D721Med (cell line): ENCODE measurements at places on chromosomes 12 and 14.

DNA sequence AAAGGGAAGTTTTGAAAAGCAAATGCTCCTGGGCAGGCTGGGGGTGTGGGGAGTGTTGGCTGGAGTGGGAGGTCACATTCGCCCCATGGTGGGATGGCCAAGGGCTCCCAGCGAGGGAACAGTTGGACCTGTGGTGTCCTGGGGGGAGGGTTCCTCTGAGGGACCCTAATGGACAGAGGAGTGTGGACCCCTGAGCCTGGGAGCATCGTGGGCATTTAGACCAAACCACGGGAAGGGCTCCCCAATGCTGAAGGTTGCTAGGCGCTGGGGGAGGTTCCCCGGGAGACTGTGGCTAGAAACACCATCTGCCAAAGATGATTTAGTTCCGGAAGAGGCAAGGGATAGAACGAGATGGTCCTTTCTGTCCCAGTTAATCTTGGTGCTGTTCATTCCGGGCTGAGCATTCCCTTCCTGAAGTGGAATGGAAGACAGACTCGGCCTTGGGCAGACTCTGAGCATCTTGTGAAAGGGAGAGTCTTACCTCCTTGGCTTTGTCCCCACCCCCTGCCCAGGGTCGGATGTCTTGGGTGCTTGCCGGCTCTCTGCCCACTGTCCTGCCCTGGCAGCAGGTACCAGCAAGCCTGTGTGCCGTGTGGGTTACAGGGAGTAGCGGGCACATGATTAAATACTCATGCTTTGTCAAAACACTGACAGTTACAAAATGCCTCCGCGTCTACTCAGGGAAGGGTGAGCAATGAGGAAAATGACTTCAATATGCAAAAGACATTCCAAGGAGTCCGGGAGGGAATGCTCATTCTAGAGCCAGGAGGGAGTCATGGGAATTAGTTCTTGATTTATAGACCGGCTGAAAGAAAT, 215.9 kb downstream of the CACNA1C start:
- DNase-seq, result peak; percentile 35

DNA sequence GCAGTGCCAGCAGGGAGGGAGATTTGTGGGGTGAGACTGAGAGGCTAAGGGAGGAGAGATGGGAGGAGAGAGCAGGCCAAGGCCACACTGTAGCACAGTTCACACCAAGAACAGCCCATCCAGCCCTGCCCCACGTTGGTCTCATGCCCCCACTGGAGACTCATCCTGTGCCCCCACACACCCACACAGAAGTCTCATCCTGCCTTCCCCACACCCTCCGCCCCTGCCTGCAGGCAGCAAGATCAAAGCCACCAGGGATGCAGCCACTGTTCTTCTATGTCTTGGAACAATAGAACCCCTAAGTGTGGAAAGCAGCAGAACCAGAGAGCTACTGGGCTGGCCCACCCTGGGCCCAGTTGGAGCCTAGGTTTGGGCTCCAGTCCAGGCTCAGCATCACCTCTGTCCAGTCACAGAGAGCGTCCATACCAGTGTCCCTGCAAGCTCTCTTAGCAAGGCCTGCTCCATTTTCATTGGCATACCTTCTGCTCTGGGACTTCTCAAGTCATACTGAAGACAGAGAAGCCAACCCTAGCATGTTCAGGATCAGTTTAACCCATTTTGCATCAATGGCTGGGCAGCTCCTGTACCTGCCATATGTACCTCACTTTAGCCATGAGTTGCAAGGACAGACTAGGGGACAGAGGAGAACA, 31.7 kb upstream of the HDAC7 start:
- no peak for DNase-seq

- no peak for DNase-seq
Measured at GRCh38 chr12:50241178-50241577, 42.1 kb downstream of the LIMA1 start.

DNA sequence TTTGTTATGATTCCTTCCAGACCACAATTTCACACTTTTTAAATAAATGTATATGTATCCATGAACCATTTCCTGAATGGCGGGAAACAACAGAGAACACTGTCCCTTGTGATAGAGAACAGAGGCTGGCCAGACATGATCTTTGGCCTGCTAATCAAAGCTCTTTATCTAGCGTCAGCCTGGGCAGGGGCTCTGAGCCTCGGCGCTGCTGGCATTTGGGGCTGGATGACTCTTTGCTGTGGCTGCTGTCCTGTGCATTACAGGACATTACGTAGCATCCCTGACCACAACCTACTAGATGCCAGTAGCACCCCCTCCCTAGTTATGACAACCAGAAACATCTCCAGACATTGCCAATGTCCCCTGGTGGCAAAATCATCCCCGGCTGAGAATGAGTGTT, 77.7 kb downstream of the DNAH10 start:
- DNase-seq, result no peak

DNA sequence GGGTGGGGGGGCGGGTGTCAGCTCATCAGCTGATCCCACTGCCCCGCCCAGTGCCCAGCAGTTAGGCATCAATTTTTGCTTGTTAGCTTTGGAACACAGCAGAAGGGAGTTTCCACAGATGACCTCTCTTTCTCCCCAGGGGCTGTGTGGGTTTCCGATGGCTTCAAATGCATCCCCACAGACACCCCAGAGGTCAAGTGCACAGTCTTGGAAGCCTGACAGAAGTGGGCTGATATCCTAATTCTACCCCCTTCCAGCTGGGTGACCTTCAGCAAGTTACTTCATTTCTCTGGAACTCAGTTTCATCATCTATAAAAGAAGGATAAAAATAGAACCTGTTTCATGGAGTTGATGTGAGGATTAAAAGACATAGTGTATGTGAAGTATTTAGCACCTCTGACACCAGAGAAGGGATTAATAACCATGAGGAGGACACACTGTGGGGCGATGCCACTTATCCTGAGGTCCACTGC, 22.0 kb downstream of the TTC9 start:
- no peak for DNase-seq

DNA sequence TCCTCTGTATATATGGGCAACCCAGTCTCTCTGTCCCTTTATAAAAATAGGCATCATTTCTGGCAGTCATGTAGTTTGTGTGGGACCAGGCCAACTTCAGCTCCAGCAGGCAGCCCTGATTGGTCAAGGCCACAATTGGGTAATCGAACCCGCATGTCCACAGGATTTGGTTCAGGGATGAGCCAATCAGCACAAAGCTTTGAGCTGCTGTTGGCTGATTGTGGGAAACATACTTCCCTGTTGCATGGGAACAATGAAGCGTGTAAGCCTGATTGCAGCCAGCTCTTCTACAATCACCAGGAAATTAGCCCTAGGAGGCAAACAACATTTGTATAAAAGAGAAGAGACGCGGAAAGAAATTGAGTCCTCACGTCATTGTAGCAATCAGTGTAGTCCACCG, 328.6 kb downstream of the PCNX1 start:
- DNase-seq, result no peak

GRCh38 chr12:111868676-111869588, 26.9 kb downstream of the MAPKAPK5 start:
- DNase-seq, result no peak

DNA sequence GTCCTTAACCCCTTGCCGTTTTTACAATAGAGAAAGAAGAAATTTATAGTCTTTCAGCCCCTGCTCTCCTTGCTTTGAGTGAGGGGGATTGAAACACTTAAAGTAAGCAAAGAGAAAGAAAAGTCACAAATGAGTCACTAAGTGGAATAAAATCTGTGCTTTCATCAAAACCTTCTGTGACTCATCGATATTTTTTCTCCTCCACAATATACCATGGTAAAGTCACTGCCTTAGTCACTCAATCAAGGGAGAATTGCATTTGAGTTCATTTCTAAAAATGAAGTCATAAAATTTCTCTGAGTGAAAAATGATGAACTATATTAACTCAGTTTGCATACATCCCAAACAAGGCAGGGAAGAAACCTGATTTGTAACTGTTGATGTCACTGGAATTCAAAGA, 470.3 kb downstream of the FOXG1 start:
- no peak for DNase-seq

- no peak for DNase-seq
Measured at GRCh38 chr12:122363782-122364181, 58.7 kb downstream of the CLIP1 start.

DNA sequence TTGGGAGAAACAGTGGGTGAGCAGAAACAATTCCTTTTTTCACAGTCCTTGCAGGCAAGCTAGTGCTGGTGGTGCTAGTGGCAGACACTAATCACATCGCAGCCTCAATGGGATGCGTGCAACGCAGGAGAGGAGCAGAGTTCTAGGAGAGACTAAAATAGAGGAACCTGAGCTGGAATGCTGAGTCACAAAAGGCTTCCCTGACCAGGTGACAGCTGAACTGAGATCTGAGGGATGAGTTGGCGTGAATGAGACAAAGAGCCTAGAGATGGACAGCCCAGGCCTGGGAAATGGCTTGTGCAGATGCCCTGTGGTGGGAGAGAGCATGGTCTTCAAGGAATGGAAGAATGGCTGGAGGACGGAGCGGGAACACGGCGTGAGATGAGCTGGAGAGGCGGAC, 25.8 kb downstream of the ACADS start:
- no peak for DNase-seq

GRCh38 chr12:12415886-12416285, 59.0 kb downstream of the BORCS5 start:
- DNase-seq, result no peak

GRCh38 chr12:110367181-110367864, 36.2 kb downstream of the ANAPC7 start:
- DNase-seq, result no peak

GRCh38 chr14:90804292-90805083, 11.7 kb downstream of the TTC7B start:
- DNase-seq, result no peak

DNA sequence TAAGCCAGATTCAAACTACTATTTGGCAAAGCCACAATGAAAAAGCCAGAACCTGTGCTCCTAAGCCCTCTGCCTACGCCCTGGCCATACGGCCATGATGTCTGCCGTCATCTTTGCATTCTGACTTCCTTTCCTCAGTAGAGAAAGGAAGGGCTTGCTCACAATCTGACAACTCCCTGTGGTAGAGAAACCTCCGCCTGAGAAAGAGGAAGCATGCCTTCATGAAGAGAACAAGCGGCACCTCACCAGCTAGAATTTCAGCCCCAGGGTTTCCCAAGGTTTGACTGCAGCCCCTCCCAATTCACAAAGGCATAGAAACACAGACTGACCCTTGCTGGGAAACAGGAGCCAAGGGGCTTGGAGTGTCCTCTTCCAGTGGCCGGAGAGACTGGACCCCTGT, 25.7 kb downstream of the TEP1 start:
- DNase-seq, result no peak

- no peak for DNase-seq
Measured at GRCh38 chr12:44778863-44779262, 97.3 kb downstream of the NELL2 start.

DNA sequence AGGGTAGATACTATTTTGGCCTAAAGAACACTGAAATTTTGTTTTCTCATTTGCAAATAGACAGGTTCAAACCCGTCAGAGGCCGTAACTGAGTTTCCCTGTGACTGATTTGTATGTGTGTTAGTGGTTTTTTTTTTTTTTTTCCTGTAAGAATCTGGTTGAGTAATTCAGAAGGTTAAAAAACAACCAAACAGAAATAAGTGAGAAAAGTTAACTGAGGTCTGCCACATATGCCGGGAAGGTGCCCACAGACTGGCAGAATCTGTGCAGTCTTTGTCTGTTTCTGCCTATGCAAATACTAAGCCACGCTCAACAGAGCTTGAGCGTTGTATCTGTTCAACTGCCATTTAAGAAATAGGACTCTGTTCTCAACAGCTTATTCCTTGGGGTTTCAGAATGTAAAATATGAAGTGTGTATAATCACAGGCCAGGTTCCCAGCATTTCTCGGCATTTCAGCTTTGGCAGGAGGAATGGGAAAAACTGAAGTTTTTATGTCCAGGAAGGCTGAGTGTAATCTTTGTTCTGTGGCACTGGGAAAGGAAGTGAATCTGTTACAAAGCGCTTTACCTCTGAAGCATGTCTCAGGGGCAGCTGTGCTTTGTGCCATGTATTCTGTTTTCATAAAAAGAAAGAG, 181.9 kb downstream of the PRKCH start:
- DNase-seq, result no peak

DNA sequence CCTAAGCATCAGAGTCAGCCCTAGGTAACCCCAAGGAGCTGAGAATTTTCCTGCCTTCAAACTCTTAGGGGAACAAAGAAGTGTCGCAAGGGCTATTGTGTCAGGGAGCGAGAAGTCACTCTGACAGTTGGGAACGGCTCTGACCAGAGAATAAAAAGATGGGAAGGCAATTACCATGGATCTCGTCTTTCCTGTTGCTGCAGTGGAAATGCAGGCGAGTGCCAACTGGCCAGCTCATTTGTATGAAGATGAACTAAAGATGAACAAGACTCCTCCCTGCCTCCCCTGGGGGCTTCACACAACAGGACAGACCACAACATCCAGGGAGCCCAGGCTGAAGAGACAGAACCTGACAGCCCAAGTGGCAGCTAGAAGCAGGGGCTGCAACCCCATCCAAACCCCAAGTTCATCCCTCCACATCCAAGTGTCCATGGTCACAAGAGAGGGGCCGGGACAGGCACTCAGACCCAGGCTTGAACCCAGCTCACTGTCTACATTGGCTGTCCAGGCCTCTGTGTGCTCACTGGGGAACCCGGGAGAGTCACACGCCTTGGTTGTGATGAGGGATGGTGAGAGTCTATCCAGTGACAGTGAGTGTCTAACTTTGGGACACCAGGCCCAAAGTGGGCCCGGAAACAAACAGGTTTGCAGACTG, 322.4 kb downstream of the BCL11B start:
- no peak for DNase-seq

DNA sequence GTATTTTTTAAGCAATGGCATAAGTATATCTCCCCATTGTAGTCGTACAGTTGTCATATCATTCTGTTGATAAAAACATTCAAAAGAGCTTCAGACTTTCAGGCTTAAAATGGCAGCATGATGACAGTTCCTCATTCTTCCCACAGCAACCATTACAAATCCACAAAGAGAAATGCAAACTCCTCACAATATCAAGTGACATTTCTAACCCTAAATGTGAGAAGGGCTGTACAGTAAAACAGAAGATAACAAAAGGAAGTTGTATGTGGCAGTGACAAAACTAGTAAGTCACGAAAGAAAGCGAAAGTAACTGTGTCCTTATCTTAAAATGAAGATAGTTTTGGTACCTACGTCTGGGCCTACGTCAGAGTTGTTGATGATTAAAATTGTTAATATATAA, 46.7 kb downstream of the GXYLT1 start:
- no peak for DNase-seq

- peak; percentile 29 for DNase-seq
Measured at GRCh38 chr12:70243510-70244371, 508 bp downstream of the CNOT2 start.

GRCh38 chr12:65313719-65314317, 35.3 kb downstream of the MSRB3 start:
- DNase-seq, result no peak

- peak; percentile 10 for DNase-seq
Measured at GRCh38 chr12:9707864-9708808, 24.8 kb downstream of the CLECL1 start.

DNA sequence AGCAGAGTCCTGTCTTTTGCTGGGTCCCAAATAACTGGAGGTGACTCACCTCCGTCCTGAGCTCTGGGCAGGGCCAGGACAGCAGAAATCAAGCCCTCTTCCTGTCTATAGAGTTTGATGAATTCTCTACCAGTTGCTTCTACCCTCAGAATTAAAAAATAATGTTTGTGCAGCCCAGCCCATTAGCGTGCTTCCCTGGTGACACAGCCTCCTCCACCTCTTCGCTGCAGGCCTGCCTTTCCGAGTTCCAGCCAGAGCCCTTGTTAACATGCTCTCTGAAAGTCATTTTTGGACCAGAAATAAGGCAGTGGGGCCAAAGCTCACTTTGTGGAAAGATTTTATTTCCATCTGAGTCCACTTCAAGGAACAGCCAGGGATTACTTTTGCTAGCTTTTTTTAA, 94.0 kb downstream of the TBX5 start:
- DNase-seq, result no peak
